Activated T-helper 9 cell treated with anti-CD3 and anti-CD28 coated beads, Interleukin-2, amount 50 U/mL, for 16 hours (primary cell): ENCODE measurements at places on chromosomes 2 and 18.

- DNase-seq: no peak
These were observed 11.2 kb upstream of the TRPM8 start for GRCh38 chr2:233905945-233906344.

GRCh38 chr2:164620873-164621763 is at the start of gene GRB14:
Gene GRB14, minus strand, starts transcription at chr2:164621482. Its CDS starts 173 bp downstream, at chr2:164621309.
- no peak for DNase-seq

DNA sequence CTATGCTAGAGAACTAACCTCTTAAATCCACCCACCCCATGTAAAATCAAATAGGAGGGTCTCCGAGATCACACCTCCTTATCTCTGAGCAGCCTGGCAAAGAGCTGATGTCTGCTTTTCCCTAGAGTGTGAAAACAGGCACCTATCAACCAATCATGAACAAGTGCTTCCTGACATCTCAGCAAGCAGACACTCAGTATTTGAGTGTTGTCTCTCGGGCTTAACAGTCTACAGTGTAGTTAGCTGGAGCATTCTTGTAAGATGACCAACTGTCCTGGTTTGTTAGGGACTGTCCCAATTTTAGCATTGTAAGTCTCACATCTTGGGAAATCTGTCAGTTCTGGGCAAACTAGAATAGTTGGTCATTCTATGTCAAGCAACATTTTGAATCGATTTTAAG is 26.4 kb downstream of the MARCHF4 start:
- no peak for DNase-seq

- no peak for DNase-seq
These were observed 576.0 kb downstream of the LRP1B start for GRCh38 chr2:141554810-141555209.

DNA sequence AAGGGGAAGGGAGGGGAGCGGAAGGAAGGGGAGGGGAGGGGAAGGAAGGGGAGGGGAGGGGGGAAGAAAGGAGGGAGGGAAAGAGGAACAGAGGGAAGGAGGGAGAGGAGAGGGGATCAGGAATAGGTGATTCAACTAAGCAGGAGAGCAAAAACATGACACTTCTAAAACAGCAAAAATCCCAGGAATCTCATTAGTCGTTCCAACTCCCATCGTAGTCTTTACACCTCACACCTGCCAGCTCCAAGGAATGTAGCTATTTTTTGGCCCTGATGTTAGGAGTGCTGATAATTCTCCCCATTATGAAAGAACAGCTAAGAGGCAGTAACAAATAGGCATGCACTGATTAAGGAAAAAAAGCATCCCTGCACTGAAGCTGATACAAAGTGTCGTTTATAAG is 709.9 kb upstream of the PKDCC start:
- DNase-seq: no peak

DNA sequence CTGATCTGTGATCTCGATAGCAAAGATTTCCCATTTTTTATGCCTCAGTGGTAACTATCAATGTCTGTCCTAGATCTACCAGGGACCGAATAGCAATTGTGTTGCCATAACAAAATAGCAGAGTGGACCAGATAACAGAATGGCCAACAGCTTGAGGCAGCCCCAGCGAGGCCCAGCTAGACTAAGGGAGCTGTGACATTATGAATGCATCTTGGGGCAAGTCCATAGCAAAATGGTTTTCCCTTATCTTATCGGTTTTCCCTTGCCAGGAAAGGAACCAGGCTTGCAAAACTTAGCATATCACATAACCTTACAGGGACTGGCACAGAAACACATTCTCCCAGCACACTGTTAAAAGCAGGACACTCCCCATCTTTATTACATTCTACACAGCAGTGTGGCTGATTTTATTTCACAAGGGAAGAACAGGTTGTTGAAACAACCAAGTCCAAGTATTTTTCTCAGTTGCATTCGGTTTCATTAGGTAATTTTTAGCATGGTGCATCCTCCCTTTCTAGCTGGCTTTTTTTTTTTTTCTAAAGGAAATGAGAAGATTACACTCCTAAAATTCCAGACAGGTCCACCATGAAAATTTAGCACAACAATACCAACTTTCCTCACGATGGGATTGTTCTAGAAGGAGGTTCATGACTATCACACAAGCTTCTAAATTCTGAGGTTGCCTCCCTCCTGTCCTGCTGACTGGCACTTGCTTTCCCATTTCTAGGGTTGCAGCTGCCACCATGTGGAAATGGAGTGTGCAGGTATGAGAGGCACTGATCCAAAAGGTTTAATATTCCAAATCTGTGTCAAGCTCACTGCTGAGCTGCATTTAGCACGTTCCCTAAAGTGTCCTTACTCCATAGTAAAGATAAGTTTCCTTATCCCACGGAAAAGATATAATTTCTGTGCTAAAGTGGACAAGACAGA is 97.0 kb upstream of the SLC35G4 start:
- no peak for DNase-seq

DNA sequence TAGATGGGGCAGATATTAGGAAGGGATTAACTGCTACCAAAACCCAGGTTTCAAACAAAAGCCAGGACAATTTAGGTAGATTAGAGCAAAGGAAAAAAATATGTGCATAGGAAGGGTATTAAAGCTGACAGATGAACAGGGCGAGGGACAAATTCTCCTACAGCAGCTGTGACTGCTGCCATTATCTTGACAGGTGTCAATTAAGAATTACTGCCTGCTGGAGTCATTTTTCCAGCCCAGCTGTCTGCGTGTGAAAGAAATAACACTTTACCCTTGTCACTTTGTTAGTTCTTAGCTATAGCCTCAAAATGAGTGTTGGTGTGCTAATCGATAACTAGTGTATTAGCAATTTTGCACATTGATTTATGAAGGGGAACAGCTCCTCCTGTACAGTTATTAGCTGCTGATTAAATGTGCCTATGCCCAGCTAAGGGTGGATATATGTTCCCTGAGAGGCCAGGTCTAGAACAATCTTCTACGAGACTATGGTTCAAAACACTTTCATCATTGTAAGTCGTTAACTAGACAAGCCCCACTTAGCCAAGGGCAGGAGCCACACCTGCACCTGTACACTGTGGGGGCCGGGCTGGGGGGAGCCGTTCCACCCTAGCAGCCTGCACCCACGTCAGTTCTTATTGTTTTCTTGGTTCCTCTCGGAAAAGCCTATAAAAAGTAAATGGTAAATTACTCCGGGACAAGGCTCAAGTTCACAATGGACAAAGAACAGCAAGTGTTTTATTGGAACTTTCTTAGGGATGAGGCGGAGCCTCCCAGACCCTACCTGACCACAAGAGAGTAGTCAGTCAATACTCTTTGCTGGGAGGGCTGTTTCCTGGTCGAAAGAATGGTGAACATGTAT is 7.7 kb downstream of the TSHZ1 start:
- no peak for DNase-seq

DNA sequence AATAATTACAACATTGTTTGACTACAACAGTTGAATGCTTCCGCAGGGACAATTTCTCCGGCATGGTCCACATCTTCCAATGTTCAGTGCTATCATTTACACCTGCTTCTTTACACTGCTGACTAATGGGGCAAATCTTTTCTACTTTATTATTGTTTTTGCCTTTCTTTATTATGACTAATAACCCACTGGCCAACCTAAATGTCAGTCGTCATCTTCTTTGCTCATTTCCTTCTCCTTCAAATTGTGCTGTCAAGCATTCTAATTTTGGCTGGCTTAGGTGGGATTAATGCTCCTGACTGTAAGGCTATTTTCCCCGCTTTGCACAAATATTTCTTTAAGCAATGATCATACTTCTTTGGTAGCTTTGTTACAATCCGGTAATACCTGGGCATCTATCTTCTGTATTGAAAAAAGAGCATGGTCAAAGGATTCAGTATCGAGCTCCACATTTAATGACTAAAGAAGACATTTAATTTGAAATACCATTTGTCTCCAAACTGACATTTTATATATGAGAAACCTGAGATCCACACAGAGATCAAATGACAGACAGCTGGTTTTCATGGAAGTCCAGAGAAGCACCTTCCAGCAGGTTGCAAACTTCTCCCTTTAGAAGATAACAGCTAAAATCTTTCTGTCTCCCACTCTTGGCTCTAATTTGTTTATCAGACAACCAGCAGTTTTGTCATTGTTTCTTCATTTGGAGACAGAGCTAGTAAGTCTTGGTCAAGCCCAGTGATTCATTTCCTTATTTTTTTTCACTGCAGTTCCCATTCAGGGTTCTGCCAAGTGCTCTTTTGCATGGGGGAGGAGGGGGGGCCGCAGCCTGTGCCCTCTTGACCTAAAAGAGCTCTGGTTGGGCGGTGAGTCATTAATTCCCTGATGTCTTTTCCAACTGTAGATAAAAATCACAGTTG is 132.9 kb downstream of the SOCS6 start:
- DNase-seq: no peak

DNA sequence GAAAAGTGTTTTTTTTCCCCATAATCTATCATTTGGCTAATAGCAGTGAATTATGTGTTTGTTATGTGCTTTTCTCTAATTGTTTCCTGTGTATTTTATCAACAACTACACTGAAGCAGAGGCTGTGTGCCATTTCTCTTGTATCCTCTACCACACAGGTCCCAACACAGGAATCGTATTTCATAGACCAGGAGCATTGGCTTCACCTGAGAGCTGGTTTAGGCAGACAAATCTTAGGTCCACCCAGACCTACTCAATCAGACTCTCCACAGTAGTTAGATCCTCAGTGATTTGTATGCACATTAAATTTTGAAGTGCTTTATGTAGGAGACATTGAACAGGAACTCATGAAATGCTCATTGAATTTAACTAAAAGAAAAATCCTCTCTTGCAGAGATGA is 109.2 kb downstream of the FSHR start:
- DNase-seq: no peak

- DNase-seq: no peak
These were observed 834.0 kb downstream of the DSC3 start for GRCh38 chr18:30208546-30208945.

- DNase-seq: no peak
These were observed 32.8 kb upstream of the IL1B start for GRCh38 chr2:112869258-112869842.

DNA sequence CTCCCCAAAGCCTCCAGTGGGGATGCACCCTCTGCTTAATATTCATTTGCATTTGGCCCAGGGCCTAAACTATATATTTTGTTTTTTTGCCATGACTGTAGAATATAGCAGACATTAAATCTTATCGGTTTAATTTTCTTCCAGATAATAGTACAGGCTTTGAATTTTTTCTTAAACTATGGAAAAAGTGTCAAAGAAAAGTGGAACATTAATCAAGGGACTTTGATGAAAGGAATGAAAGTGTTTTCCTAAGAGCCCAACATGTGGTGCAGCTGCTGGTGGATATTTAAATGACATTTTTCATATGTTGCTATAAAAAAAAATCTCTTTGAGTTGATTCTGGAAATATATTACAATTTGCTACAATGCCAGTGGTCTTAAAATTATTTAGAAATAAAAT is 346.8 kb downstream of the CYP26B1 start:
- DNase-seq: no peak

DNA sequence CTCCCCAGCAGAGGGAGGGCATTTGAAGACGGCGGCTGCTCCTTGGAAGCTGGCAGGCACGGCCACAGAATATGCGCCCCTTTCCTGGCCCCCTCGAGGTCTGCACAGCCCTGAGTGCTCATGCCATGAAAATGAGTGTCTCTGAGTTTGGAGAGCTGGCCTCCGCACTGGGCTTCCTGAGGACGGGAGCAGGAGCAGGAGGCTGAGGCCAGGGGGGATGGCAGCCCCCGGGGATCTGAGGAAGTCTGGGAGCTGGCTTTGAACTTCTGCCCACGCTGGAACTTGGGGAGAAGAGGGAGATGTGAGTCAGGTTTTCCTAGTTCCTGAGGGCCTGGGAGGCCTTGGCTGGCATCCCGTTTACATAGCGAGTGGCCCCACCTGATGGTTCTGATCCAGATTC is 47.0 kb downstream of the RRM2 start:
- no peak for DNase-seq

- no peak for DNase-seq
These were observed 610.0 kb upstream of the RAB6C start for GRCh38 chr2:129369437-129369836.

DNA sequence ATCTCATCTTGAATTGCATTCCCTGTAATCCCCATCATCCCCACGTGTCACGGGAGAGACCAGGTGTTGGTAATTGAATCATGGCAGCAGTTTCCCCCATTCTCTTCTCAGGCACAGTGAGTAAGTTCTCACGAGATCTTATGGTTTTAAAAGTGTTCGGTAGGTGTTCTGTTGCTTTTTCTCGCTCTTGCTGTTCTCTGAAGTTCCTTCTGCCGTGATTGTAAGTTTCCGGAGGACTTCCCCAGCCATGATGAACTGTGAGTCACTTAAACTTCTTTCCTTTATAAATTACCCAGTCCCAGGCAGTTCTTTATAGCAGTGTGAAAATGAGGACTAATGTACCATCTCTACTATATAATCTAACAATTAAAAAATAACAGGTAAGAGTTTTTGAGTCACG is 409.9 kb upstream of the NRXN1 start:
- no peak for DNase-seq

GRCh38 chr2:9814129-9814868 is 29.0 kb upstream of the TAF1B start:
- no peak for DNase-seq

DNA sequence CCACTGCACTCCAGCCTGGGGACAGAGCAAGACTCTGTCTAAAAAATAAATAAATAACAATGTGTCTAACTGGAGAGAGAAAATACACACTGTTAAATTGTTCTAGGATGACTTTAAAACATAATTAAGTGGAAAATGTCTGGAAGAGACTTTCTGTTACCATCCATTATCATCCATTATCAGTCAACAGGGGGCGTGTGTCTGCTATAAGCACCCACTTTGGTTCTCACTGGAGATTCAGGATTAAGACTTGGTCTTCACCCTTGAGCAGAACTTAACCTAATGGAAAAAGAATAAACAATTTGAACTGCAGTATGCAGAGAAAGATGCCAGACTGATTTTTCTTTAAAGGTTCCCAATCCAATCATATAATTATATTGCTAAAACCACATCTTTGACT is 999.8 kb upstream of the GYPC start:
- DNase-seq: no peak
